Hindlimb muscle (tissue), 1 donor: ENCODE measurements at places on chromosomes 11 and 22.

GRCh38 chr22:48488149-48488551 is 1339.5 kb downstream of the BRD1 start:
- no peak for DNase-seq

DNA sequence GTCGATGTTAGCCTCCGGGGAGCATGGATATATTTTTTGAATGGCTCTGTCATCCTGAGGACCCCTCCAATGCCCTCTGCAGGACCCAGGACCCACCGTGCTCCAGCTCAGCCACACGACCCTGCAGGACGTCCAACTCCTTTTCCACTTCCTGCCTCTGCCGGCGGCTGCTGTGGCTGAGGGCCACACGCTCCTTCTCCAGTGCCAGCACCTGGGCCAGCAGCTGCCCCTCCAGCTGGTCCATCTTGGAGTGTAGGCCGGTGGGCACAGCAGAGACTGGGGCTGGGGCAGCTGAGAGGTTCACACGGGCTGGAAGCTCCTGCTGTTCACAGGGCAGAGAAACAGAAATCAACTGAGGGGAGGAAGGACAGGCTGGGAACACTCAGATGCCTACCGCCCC is 15.6 kb downstream of the NPTXR start:
- DNase-seq = no peak

DNA sequence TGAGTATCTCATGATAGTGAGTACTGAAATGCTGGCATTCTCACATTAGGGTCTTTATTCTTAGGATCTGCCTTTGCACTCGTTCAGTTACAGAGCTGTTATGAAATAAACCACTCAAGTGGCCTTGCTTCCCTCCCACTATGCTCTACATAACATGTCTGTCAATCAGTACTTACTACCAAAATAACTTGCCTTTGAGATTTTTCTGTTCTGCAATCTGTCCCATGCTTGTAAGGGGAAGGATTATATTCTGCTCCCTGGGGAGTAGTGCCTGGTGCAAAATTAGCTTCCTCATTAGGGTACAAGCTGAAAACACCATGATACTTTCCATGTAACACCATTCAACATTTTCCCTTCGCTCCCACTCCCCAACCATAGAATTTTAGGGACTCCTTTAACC is 1.9 kb upstream of the GRAP2 start:
- peak; percentile 12 for DNase-seq

DNA sequence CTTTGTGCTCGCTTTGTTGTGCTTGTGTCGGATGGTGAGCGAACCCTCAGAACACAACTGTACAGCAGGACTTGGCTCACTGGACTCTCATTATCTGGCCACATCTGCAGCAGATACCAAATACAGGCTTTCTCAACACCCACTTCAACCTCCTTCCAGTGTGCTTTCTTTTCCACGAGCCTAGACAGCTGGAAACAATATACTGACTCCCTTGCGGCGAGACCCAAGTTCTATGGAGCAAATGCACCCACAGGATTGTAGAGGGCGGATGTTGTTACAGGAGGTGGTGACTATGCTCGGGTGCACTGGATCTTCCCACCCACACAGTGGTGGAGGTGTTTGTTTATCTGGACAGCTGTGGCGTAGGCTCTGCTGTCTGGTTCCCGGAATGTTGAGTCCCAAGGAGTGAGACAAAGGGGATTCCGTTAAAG is 204.3 kb downstream of the TENM4 start:
- no peak for DNase-seq

DNA sequence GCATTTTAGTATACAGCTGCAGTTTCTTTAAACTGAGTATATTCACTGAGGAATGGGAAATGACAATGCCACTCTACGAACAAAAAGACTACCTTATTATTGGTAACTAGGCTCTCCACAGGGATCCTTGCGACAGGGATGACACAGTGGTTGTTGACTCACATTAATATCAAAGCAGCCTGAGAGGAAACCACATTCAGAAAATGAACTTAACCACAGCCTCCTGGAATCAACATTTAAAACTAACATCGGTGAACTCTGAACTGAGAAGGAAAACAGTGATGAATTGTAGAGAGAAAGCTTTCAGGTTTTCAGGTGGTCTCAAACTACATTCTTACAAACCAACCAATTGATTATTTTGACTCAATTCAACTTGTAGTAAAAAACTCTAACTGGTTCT is 90.3 kb upstream of the MTMR2 start:
- DNase-seq = no peak

GRCh38 chr11:30568931-30569330 is 17.2 kb downstream of the MPPED2 start:
- no peak for DNase-seq

- DNase-seq = no peak
Observed at GRCh38 chr11:19978668-19979518, 181.4 kb downstream of the DBX1 start.

DNA sequence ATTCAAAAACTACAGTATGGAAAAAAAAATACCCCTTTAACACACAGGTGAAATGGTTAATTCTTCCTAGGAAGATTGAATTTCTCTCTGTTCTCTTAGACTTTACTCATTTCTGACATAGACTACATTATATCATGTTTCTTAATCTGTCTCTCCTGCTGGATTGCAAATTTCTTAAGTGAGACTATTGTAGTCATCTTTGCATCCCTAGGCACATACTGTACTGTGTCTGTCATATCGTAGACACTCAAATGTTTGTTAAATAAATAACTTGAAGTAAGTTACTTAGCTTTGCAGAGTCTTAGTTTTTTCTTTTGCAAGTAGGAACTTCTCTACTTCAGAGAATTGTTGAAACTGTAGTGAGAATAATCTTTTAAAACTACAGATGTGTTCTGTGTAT is 58.7 kb downstream of the FAM83F start:
- no peak for DNase-seq

DNA sequence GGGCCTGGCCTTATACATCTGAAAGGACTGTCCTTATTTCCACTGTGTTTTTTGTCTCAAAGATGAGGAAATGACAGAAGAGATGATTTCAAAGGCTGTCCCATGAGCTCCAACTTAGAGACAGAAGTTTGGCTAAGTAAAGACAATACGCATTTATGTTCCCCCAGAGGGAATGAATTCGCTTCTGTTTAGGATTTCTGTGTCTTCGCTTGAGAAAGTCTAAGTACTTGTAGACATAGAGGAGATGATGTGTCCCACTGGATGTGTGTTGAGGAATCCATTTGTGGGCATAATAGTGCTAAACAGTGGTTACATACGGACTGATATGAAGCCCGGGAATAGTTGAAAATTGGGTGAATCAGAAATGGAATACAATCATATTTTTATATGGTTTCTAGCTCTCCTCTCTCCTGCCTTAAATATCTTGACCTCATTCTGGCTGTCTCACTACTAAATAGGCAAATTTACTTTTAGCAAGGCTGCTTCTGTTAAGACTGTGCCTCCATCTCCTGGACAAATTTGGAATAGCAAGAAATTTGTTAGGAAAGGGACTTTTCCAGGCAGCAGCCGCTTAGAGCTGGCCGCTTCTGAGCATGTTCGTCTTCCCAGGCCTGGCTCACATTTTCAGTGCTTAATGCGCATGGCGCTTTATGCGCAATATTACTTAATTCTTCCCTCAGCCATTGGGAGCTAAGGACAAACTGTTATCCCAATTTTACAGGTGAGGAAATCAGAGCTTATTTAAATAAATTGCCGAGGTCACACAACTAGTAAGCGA is 1.9 kb upstream of the PEX26 start:
- DNase-seq = peak; percentile 90

DNA sequence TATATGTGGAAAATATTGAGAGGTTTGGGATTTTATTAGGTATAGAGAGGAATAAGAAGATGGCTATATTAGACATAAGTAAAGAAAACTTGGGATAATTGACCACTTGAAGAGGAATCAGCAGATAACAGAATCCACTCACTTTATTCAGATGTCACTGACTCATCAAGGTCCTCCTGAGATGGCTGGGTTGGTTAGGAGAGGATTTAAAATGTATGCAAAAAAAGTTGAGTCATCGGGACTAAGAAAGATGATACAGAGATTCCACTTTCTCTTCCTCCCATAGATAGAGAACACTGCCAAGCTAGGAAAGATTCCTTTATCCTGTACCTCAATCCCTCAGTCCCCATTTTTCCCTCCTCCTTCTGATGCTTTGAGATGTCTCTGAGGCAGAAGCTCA is at the start of gene OR6A2:
OR6A2 (minus strand) TSS at position 288 of the 400 bp plus-strand sequence. CDS start 3,981 bp downstream, outside the sequence.
- no peak for DNase-seq

- no peak for DNase-seq
Observed at GRCh38 chr11:124409906-124410305, 11.1 kb upstream of the OR8B3 start.

DNA sequence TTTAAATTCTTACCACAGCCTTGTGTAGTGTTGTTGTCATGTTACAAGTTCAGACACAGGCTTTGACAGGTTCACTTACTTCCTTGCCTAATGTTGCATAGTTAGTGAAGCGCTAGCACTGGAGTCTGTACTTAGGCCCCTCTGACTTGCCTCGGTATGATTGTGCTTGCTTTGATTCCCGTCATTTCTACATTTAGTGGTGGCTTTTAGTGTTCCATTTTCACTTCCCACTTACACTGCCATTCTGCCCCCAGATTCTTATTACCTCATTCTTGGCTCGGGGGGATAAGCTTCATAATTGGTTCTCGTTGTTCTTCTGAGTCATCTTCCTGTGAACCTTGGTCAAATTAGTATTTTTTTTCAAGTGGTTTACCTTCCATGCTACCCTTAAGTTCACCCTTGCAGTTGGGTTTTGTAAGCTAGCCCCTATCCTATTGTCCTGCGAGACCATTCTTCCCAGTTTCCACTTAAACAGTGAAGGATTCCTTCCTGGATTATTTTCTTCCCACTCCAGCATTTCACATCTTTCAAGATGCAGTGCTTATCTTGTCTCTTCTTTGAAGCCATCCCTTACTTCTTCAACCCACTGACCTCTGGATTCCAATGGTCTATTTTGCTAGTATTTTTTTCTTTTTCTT is 68.7 kb downstream of the DDX10 start:
- DNase-seq = no peak

GRCh38 chr11:29914203-29914930 is 102.5 kb downstream of the KCNA4 start:
- no peak for DNase-seq

GRCh38 chr11:7307836-7308235 is 56.1 kb downstream of the SYT9 start:
- no peak for DNase-seq

- no peak for DNase-seq
Observed at GRCh38 chr11:61571337-61571736, 9.5 kb downstream of the SYT7 start.

- no peak for DNase-seq
Observed at GRCh38 chr22:39106326-39106725, 9.3 kb downstream of the APOBEC3H start.

DNA sequence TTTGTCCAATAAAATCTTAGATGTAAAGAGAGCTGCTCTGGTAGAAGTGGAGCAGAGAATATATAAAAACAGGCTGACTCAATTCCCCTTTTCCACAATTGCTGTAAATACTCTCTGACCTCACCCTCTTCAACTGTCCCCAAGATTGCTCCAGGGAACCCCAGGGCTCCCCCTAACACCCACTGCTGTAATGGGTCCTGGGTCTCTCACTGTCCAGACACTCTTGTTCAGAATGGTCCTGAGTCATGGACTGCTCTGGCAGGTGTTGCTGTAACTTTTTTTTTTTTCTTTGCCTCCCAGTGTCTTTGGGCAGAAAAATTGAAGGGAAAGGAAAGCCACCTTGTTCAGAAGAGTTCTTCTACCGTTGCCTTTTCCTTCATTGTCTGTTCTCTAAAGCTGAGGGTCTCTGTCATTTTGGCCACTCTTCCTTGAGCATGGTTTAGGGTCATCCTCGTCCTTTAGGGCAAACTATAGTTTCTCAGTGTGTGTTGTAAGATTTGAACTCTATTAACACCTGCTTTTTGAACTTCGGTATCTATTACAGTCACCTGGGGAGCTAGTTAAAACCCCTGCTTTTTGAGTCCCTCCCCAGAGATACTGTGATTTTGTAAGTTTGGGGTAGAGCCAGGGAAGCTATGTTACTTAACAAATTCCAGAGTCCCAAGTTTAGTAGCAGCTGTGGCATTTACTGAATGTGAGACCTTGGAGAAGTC is 209.5 kb downstream of the NAV2 start:
- no peak for DNase-seq

DNA sequence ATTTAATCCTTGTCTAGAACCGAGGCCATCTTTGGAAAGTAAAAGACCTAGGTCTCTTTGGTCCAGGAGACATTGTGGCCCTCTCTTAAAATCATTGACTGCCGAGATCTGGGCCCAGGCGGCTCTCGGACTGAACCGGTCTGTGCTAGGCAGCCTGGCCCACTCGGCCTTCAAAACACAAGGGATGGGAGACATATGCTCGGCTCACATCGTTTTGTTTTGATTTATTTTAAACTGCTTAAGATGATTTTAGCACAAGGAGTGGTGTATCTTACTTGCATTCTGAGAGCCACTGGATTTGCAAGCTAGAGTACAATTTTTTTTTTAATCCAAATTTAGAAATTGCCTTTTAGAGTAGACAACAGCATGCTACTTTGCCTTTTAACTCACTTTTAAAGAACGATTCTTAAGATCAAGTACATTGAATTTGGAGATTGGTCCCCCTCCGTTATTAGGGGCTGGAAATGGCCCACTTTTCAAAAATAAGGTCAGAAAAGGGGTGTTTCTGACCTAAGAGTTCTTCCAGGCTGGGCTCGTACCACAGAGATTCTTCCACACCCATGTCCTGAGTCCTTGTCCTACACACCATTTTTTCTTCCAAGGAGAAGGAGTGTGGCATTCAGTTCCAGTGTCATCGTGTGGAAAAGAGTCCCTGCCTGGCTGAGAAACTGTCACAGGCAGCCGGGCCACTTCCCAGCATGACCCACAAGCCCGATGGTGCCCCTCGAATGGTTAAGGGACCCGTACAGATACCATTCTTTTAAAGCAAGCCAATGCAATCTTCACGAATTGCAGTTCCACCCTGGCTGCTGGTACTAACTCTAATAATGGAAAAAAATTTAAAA is 80.5 kb upstream of the WNT7B start:
- DNase-seq = no peak

DNA sequence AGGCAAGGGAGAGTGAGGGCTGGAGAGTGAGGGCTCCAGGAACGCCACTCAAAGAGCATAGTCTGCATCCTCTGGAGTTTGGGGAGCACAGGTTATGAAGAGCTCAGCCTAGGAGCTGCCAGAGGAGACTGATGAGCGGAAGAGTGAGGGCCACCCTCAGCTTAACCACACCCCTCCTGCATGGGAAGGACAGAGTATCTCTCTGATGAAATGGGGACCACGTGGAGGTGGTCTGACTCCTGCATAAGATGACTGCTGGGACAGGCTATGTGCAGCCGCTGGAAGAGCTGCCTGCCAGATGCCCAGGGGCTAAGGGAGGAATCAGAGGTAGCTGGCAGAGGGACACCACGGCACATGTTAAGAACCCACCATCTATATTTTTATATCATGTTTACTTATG is 162.9 kb upstream of the POU2AF2 start:
- no peak for DNase-seq

DNA sequence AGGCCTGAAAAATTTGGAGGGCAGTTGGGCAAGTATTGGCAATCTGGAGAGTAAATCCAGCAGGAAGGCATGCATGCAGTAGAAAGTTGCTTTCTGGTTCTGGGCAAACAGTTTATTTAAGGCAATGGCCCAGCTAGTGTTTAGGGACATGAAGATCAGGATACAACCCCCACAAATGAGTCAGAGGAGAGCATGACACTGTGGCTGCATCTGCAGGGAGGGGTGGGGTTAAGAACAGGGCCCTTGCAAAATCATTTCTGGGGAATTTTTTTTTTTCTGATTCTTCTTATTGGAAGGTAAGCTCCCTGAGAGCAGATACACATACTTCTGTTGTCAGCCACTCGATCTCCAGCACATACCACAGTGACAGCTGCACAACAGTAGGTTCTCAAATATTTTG is 61.1 kb downstream of the FDX1 start:
- no peak for DNase-seq

GRCh38 chr11:78050964-78051831 is 12.5 kb upstream of the THRSP start:
- no peak for DNase-seq

- no peak for DNase-seq
Observed at GRCh38 chr11:20790622-20791021, 121.2 kb downstream of the NELL1 start.
